ENCODE measurements at places on chromosomes 16 and 17. TPM values are rescaled to one million over a fixed set of nuclear protein-coding genes. Genes with fewer than 3 reads are reported as not detected.
A peak's percentile ranks its signal among the peaks of the same experiment; 100 is the strongest.

Gene OR4D1
- not detected for total RNA-seq

DNA sequence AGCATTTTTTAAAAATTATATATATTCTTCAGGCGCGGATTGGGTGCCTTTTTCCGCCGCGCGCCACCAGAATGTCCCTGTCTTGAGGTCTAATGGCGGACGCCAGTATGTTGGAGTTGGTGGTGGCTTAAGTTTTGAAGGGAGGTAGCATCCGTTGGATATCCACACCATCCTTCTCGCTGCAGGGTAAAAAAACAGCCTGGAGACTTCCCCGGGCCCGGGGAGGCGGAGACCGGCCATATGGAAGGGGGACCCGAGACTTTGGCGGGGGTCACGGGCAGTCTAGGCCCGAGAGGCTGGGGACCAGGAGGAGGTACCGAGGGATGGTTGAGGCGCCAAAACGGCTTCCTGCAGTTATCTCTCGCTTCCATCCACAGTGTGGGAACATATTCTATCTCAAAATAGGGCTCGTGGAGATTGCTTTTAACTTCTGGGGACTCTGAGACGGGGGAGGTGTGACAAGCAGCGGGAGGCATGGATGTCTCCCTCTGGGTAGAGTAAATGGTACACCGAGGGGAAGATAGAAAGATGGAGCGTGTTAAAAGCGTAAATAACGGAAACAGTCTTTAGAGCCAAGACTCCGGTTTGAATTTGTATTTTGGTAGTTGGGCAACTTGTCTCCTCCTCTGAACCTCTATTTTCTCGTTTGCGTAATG is at the start of gene SF3B3:
Gene SF3B3 (plus strand): TSS at position 74 of the 656 bp plus-strand sequence. CDS start 2,841 bp downstream, outside the sequence.
- peak; percentile 92 for DNase-seq

- DNase-seq, result no peak
These were observed 510 bp upstream of the RAB40B start for GRCh38 chr17:82698974-82699442.

- no peak for DNase-seq
These were observed 27.9 kb downstream of the SREBF1 start for GRCh38 chr17:17808706-17809432.

DNA sequence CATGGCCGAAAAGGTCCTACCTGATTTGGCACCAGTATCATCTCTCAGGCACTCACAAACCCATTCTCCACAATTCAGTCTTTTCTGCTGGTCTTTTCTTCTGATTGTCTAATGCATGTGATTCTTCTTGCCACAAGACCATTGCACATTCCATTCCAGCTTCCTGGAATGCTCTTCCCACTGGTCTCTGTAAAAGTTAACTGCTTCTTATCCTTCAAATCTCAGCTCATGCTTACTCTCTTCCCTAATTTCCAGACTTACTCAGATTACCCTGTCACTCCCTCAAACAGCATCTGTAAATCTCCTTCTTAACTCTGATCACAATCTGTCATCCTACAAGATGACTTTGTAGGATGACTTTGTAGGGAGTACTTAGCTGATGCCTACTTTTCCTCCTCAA is 320.2 kb downstream of the MAP2K6 start:
- DNase-seq, result no peak

GRCh38 chr16:7547736-7548135 is 215.1 kb downstream of the RBFOX1 start:
- no peak for DNase-seq

DNA sequence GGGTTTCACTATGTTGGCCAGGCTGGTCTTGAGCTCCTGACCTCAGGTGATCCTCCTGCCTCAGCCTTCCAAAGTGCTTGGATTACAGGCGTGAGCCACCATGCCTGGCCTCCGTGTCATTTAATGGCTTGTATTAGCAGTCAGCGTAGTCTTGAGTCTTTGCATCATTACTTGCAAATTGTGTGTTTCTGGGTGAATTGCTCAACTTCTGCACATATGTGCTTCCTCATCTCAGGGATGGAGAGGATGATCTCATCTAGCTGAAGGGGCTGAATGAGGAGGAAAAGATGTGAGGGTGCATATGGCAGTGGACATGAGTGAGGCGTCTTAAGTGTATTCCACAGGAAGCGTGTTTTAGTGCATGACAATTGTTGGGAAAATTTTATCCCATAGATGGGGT is 155.8 kb downstream of the SNX29 start:
- no peak for DNase-seq

- no peak for DNase-seq
These were observed 13.4 kb downstream of the WFDC1 start for GRCh38 chr16:84308120-84308519.

- DNase-seq, result no peak
These were observed 4.8 kb downstream of the MAP2K3 start for GRCh38 chr17:21289175-21289901.
